BE2C (cell line): ENCODE measurements at places on chromosomes 13 and 19.

GRCh38 chr19:49684251-49684982, 5.0 kb upstream of the ADM5 start:
- DNase-seq = peak; percentile 52

DNA sequence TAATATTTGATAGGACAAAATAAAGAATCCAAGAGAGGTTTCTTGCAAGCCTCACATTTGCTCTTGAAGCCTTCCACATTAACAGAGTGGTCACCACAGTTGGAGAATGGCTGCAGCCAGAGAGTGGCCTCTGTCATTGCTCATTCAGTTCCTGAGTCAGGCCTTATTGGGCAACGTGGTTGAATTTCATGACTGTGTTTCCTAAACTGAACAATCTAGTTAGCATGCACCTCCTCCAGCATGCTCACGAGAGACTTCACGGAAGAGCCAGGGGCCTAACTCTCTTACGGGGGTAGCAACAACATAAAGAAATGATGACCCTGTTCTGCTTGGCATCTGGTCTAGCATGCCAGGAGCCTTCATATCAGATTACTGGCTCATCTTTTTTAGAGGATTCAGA, 9.6 kb upstream of the UBL3 start:
- DNase-seq = peak; percentile 63

GRCh38 chr19:49136771-49137171, 17.4 kb downstream of the PPFIA3 start:
- DNase-seq = no peak

DNA sequence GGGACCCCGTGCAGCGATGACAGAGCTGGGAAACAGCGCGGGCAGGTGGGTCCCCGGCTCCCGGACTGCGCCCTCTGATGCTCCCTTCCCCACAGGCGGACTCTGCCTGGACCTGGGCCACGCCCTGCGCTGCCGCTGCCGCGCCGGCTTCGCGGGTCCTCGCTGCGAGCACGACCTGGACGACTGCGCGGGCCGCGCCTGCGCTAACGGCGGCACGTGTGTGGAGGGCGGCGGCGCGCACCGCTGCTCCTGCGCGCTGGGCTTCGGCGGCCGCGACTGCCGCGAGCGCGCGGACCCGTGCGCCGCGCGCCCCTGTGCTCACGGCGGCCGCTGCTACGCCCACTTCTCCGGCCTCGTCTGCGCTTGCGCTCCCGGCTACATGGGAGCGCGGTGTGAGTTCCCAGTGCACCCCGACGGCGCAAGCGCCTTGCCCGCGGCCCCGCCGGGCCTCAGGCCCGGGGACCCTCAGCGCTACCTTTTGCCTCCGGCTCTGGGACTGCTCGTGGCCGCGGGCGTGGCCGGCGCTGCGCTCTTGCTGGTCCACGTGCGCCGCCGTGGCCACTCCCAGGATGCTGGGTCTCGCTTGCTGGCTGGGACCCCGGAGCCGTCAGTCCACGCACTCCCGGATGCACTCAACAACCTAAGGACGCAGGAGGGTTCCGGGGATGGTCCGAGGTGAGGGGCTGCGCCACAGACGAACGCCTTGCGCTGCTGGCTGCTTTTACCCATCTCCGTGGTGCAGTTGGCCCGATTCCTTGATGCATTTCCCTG, 7.8 kb upstream of the SELENOV start:
- DNase-seq = peak; percentile 82
